ENCODE measurements at places on chromosomes 2 and 18.

GRCh38 chr2:100224988-100225710, 82.8 kb upstream of the AFF3 start:
- DNase-seq: no peak

- DNase-seq: no peak
Measured at GRCh38 chr2:8402222-8402621, 279.6 kb upstream of the ID2 start.

- no peak for DNase-seq
Measured at GRCh38 chr2:68423966-68424650, 43.0 kb downstream of the FBXO48 start.

- no peak for DNase-seq
Measured at GRCh38 chr2:33322612-33323011, 153.8 kb upstream of the RASGRP3 start.

DNA sequence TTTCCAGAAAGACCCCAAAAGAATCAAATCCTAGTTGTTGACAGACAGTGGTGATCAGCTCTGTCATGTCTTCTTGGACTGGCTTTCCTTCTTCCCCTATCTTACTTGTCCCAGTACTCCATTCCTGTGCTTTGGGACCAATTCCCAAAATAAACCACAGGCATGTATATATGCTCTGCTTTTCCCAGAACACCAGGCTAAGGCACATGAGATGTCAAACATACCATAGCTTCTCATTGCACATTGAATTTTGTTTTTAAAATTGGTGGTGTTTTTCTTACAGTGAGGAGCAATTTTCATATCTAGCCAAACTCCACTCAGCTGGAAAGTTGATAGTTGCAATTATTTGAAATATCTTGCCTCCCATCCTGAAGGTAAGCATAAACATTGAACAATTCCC, 88.9 kb upstream of the RGPD4 start:
- no peak for DNase-seq

GRCh38 chr2:176135035-176135440, 5.5 kb downstream of the HOXD8 start:
- no peak for DNase-seq

DNA sequence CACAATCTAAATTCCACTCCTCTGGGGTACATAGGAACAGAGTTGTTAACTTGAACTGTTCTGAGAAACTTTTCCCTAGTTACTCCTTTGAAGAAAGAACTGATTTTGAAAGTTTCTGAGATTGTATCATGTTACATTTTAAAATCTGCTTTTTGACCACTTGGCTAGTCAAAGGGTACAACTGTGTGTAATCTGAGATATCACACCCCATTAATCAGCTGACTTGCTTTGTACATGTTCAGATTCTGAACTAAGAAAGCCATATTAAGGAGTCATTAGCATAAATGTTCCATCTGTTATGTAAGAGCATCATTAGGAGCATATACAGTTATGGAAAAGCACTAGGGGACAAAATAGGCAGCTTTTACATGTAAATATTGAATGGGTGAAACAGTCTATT, 3.8 kb upstream of the WDR35 start:
- no peak for DNase-seq

DNA sequence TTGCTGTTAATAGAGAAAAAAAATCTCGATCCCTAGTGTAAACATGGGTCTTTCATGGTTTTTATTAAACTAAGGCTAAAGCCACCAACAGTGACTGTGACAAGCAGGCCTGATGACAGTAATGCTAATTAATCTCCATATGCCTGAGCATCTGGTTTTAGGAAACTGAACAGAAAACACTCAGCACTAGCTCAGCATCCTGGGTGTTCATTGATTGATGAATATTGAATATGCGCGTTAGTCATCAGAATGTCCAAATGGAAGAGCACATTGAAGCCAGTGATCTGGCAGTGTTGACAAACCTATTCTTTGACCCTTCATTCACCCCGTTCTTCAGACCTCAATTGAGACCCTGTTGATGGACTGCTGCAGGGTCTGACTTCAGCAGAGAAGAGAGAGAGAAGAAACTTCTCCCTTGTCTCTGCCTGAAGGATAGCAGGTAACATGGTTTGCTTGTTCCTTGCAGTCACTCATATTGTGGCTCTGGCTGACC, 283.8 kb downstream of the RDH14 start:
- DNase-seq: no peak

DNA sequence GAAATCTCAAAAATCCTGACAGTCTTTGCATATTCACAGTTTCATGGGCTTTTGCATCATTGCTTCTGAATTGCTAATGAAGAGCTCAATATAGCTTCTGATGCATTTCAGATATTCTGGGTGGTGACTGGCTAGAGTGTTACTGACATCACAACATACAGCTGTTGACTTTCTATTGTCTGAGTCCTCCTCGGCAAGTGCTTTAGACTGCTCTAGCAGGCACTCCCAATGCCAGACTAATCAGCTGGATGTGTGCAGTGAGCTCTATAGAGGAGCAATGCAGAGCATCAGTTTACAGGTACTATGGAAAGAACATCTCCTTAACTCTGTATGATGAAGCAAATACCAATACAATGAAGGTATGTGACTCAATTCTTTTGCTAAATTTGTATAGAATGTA, 54.9 kb downstream of the R3HDM1 start:
- no peak for DNase-seq

DNA sequence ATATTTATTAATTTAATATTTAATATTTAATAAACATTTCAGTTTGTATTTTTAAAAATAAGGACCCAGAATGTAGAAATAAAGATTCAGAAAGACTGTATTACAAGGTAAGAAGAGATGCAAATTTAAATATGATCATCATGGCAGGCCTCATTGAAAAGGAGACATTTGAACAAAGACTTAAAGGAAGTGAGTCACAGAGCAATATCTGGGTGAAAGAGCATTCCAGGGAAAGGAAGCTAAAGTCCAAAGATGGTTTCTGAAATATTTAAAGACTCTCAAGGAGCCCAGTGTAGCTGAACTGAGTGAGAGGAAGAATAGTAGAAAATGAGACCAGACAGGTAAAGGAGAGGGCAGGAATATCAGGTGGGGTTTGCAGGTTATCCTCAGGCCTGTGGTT, 5.9 kb downstream of the SCYGR4 start:
- DNase-seq: no peak

DNA sequence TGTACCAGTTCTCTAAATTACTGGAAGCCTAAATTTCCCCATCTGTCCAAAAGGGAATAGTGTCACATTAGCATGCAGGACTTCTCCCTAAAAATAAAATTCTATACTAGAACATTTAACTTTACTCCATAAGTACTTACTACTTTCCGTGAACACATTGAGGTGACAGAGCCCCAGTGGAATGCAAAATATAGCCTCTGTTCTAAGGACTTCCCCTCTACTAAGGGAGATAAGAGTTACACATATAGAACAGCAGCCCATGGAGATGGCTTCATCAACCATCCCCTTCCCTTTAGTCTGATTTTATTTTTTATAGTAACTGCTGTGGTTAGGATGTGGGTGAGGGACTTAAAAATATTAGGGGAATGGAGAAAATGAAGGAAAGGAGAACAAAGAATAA, 68.9 kb upstream of the STPG4 start:
- no peak for DNase-seq
